ENCODE measurements at places on chromosomes 3 and 15.

GRCh38 chr3:184472723-184473428, 88.7 kb upstream of the EPHB3 start:
- DNase-seq = no peak

- no peak for DNase-seq
Measured at GRCh38 chr3:67559029-67559605, 95.3 kb downstream of the SUCLG2 start.

GRCh38 chr15:68256675-68257450, 20.7 kb upstream of the FEM1B start:
- DNase-seq = peak; percentile 64

GRCh38 chr15:91929509-91929908, 76.0 kb downstream of the SLCO3A1 start:
- DNase-seq = no peak

- DNase-seq = no peak
Measured at GRCh38 chr3:151035072-151035471, 50.4 kb upstream of the MED12L start.

GRCh38 chr15:49366496-49366895, 56.5 kb upstream of the FGF7 start:
- no peak for DNase-seq

DNA sequence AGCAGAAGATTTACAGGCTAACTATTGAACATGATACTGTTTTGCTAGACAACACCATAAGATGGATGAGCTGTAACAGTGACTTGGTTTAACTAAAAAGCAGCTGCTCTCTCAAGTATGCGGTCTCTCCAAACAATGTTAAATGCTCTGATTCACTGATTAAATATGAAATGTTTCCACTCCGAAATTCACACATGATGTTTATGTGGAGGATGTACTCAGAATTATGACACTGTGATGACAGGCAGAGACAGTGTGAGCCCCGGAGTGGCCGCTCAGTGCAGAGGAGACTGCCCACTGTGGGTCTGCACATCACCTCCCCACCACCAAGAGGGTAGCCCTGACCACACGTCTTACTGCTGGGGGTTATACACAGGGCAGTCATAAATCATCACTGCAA, 83.9 kb upstream of the MEX3B start:
- DNase-seq = no peak

DNA sequence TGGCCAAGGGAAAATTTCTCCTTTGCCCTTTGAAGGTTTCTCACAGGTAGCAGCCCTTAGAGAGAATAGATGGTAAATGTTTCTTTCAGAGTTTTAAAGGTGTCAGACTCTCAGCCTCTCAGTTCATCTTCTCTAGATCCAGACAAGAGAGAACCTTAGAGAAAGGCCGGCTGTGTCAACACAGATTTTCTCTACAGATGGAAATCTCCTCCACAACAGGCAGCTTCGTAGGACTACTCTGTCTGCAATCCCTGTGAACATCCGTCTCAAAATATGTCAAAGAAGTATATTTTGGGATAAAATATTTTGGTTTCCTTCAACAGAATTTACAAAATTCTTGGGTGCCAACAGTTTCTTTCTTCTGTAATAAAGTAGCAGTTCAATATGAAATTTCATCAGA, 282.1 kb upstream of the POU1F1 start:
- DNase-seq = no peak

DNA sequence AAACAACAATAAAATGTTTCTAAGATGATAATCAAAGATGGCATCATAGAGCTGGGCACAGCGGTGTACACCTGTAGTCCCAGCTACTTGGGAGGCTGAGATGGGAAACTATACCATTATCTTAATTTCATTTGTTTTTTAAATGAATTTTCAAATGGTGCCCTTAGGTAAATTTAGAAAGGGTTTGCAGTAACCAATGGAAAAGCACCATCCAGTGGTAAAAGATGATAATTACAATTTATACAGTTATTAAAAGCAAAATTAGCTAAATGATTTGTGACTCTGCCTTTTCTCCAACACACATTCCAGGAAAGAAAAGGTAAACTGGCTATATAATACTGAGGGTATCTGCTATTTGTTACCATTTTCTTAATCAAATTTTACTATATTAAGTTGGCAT, 14.4 kb upstream of the ANKRD28 start:
- DNase-seq = no peak

DNA sequence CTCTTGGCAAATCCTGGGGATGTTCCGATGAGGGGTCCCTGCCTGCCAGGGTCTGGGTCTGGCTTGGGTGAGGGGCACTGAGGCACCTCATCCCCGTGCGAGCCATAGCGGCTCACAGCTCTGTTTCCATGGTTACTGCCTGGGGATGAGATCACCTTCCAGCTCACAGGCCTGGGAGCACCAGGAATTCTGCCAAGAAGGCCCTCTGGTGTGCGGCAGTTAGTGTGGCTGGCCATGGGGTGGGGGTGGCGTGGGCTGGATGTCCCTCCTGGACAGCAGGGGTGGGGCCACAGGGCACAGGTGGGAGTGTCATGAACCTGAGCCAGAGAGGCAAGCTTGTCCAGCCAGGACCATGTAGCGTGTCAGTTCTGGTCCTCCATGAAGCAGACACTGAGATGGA, 22.1 kb upstream of the PRR23E start:
- no peak for DNase-seq

DNA sequence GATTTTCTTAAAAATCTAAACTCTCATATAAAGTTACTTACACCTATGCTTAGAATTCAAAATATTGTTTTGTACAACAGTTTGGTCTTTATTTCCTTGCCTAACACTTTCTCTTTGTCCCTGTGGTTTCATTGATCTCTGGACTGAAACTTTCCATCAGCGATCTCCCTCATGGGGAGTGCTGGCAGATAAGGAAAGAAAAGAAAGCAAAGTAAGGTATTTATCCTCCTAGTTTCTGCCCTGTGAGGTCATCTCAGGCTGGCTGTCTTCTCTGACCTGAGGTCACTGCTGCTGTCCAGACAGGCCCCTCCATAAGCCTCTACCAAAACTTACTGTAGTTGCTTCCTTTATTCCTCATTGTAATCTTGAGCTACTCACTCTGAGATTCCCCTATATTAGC, 57.9 kb upstream of the EPHA6 start:
- DNase-seq = no peak

DNA sequence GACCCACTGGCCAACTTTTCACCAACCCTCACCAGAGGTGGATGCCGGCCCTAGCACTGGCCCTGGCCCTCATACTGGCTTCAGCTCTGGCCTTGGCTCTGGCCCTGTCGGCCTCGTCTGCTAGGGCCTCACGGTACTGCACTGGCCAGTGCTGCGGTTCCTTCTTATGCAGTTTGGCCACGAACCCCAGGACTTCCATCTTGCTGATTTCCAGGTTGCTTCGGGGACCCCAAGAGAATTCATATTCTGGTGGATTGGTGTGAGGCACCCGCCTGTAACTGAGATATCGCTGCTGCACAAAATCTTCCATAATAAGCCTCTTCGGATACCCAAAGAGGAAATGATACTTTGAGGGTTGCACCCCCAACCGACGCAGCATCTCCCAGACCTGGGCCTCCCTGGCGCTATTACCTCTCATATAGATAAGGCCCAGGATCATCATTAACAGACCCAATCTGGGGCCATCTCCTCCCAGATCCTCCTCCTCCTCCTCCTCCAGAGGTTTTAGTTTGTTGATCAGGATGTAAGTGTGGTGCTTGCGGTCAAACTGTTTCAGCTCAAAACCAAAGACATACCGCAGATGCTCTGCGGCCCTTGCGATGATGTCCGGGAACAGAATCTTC, 883 bp downstream of the MAGEF1 start:
- peak; percentile 23 for DNase-seq

GRCh38 chr3:146709969-146710368, 104.8 kb upstream of the PLSCR5 start:
- DNase-seq = no peak

GRCh38 chr3:20141316-20141715, 44.7 kb downstream of the SGO1 start:
- DNase-seq = no peak

DNA sequence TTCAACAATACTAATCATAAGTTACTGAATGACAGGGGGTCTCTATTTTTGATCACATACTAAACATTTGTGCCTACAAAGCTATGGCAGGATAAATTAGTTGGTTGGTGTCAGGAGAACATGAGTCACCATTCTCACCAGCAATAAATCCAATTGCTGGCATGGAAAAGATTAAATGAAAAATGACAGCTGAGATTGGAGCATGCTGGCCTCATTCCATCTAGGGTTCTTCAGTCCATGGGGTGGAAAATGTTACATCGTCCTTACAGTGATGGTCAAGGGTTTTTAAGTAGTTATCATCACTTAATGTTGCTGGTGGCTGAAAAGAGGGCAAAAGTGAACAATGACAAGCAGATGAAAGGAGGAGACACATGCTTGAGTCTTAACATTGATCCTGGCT, 180.1 kb upstream of the BCL6 start:
- no peak for DNase-seq

GRCh38 chr3:157064402-157064801, 95.5 kb downstream of the CCNL1 start:
- DNase-seq = no peak

- no peak for DNase-seq
Measured at GRCh38 chr15:35852818-35853624, 307.1 kb upstream of the DPH6 start.

- DNase-seq = no peak
Measured at GRCh38 chr3:133361011-133361410, 38.8 kb upstream of the BFSP2 start.

GRCh38 chr3:146085678-146086077, 75.3 kb downstream of the PLOD2 start:
- DNase-seq = no peak

DNA sequence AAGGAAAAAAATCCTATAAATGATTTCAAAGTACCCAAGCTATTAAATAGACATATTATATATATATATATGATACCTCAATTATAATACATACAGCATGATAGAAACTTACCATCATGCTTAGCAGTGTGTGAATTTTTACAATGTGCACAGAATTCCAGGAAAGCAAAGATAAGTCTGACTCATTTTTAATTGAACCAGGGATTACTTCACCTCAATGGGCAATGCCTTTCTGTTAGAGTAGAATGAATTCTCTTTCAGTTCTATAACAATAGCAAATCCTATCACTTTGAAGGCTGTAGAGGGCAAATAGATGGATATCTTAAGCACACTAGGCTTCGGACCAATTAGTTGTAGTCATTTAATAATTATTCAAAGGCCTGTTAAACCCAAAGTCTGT, 54.8 kb upstream of the P3H2 start:
- DNase-seq = no peak

- no peak for DNase-seq
Measured at GRCh38 chr3:127787571-127788365, 34.5 kb downstream of the MGLL start.

DNA sequence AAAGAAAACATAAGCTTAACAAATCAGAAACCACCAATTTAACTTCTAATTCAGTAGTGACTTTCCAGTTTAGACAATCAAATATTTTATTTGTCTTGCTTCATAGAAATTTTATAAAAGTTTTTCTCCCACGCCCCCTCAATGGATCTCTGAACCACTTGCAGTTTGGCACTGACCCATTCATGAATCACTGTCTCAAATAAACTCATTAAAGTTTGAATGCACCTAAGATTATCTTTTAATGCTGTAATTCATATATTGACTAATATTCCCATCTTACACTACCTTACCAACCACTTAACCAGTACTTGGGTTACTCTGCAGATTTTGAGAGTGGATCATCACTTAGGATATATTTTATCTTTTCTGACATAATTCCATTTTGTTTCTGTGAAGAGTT, 880.2 kb downstream of the OTOL1 start:
- DNase-seq = no peak

GRCh38 chr15:90981681-90982080, 12.7 kb downstream of the PRC1 start:
- no peak for DNase-seq

DNA sequence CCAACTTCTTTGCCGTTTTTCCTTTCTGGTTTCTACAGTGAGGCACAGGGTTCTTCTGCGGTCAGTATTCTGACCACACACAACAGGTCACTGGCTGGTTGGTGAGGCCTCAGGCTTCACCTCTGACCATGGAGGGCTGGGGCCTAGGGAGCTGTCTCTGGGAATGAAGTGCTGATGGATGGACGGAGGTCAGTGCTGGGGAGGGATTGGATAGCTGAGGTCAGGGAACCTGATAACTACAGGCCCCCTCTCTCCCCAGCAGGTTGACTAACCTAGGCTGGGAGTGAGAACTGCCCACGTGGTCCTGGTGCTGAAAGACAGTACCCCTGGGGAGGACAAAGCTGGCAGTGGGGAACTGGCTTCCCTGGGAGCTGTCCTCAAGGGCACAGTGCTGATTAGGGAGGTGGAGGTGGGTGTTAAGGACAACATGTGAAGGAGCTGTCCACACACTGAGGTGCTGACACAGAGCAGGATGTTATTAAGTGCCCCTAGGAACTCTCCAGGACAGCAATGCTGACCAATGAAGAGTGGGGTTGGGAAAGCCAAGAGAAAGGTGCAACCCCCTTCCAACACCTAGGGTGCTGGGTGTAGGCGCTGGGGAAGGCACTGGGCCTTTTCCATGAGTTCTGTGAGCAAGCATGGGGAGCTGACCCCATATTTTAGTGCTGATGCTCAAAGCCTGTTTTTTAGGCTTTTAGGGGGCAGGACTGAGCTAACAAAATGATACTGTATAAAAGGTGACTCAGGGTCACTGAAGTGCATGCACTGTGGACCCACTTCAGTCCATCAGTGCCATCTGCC, 45.2 kb downstream of the ATP2B2 start:
- peak; percentile 38 for DNase-seq

GRCh38 chr3:197311591-197311990, 13.2 kb upstream of the DLG1 start:
- no peak for DNase-seq

DNA sequence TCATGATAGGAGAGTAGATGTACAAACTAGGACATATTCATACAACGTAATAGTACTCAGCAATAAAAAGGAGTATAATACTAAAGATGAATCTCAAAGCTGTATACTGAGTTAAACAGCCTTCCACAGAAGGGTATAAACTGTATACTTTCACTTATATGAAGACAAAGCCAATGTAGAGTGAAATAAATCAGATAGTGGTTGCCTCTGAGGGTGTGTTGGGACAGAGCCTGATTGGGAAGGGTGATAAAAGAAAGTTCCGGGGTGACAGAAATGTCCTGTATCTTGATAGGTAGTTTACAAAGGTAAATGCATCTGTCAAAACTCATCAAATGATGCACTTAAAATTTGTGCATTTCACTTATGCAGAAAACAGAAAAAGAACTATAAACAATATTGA, 122.5 kb downstream of the ADAM10 start:
- no peak for DNase-seq

GRCh38 chr3:108780235-108780634, 23.0 kb upstream of the RETNLB start:
- DNase-seq = peak; percentile 29

- no peak for DNase-seq
Measured at GRCh38 chr3:160768918-160769317, 12.9 kb downstream of the PPM1L start.

DNA sequence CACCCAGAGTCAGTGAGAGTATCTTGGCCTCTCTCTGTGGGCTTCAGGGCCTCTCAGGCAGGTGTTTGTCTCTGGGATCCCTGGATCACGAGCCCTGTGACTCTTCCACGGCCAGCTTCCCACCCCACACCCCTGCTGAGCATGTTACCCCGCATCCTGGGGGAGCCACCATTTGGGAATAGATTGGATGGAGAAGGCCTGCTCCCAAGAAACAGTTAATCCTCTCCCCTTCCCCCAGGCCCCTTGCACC, 15.5 kb upstream of the SRP14 start:
- DNase-seq = no peak
